HCT116 (cell line): ENCODE measurements at places on chromosomes 13 and 19. TPM values are rescaled to one million over a fixed set of nuclear protein-coding genes. Genes with fewer than 3 reads are reported as not detected.

Gene METTL21C
- not detected for total RNA-seq

Gene SLAIN1
- 0.34 TPM for total RNA-seq

Gene RASGRP4
- total RNA-seq, result not detected

Gene SIGLEC12
- total RNA-seq, result not detected

Gene KCNJ14
- 2.5 TPM for total RNA-seq

Gene PRTN3
- 2.7 TPM for total RNA-seq

Gene IQCN
- total RNA-seq, result 4.8 TPM

Gene MIA
- 1.4 TPM for total RNA-seq

Gene NCCRP1
- total RNA-seq, result 0.12 TPM

Gene SELENOV
- total RNA-seq, result not detected

Gene NOTCH3
- 39.4 TPM for total RNA-seq

Gene BRME1
- 1.7 TPM for total RNA-seq

Gene ZSCAN18
- total RNA-seq, result 0.12 TPM

Gene PRSS57
- total RNA-seq, result not detected

Gene PTBP1
- total RNA-seq, result 676 TPM
